Glutamatergic neuron (in vitro differentiated cells): ENCODE measurements at places on chromosomes 16 and 17. TPM values are rescaled to one million over a fixed set of nuclear protein-coding genes. Genes with fewer than 3 reads are reported as not detected.

The ADAM11 gene
- 396 TPM for total RNA-seq

The ACSM5 gene
- total RNA-seq, result not detected

The KRTAP17-1 gene
- not detected for total RNA-seq

The CLEC18B gene
- 1.6 TPM for total RNA-seq

The UMOD gene
- not detected for total RNA-seq

The AATK gene
- total RNA-seq, result 27.0 TPM

The PERCC1 gene
- not detected for total RNA-seq
